ENCODE measurements at places on chromosomes 13 and 19.
A peak's percentile ranks its signal among the peaks of the same experiment; 100 is the strongest.

DNA sequence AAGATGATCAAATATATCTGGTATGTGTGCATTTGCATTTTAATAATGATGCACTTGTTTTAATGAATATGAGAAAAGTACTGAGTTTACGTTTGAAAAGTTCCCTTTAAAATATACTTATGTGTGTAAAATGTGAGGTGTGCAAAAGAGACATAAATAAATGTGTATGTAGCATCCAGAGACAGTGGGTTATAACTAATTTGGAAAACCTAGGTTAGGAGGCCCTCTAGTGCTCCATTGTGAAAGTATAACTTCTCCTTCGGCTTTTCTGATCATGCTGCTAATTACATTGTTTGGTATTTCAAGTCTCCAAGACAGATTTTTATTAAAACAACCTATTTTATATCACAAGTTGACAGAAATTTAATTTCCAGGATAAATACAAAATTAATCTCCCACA lies 30.1 kb downstream of the SCEL start:
- DNase-seq: no peak

DNA sequence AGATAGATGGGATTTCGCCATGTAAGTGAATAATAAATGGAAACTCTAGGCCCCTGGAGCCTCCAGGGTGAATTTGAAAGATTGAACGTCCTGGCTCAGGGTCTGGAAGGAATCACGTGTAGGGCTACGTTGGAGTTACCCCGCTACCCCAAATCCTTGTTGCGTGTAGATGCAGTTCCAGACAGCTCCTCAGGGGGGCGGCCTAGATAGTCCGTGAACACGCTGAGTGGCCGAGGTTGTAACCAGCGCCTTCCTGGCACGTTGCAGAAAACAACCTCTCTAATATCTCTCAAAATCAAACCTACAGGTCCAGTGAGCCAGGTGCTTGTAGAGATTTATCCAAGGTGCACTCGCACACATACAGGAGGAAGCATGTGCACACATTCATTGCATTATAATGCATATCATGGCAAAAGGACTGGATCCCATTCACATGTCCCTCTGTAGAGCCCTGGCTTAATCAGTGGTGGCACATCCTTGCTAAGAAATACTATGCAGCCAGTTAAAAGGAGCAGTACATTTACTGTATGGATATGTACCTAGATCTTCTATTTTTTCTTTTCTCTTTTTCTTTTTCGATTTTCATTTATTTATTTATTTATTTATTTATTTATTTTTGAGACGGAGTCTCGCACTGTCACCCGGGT lies 2.5 kb upstream of the KEAP1 start:
- peak; percentile 76 for DNase-seq

- DNase-seq: no peak
Observed at GRCh38 chr13:76948149-76948548, at the start of gene ACOD1. ACOD1 (plus strand) TSS chr13:76948511; CDS start chr13:76948559, 48 bp downstream.

GRCh38 chr13:73216381-73216831 lies 157.6 kb downstream of the KLF5 start:
- DNase-seq: no peak

- no peak for DNase-seq
Observed at GRCh38 chr19:2627319-2627829, 75.1 kb downstream of the GNG7 start.

DNA sequence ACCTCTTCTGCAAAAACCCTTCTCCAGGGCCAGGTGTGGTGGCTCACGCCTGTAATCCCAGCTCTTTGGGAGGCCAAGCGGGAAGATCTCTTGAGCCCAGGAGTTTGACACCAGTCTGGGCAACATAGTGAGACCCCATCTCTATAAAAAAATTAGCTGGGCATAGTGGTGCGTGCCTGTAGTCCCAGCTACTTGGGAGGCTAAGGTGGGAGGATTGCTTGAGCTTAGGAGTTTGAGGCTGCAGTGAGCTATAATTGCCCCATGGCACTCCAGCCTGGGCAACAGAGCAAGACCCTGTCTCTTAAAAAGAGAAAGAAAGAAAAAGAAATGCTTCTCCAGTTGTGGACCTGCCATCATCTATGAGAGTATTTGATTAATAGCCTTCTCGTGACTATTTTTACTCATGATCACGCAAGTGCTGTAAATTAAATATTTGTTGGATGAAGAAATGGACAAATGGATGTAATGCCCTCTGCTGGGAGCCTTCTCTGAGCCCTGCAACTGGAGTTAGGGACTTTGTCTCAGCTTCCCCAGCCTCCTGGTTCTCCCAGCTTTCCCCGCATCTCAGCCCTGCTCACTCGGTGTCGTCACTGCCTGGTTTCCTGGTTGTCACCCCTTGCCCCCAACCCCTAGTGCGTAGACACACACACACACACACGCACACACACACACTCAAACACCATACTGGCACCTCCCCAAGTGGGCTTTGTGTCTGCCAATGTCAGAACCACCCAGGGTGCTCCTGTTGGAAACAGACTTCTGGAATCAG lies 12.2 kb downstream of the WIZ start:
- no peak for DNase-seq

DNA sequence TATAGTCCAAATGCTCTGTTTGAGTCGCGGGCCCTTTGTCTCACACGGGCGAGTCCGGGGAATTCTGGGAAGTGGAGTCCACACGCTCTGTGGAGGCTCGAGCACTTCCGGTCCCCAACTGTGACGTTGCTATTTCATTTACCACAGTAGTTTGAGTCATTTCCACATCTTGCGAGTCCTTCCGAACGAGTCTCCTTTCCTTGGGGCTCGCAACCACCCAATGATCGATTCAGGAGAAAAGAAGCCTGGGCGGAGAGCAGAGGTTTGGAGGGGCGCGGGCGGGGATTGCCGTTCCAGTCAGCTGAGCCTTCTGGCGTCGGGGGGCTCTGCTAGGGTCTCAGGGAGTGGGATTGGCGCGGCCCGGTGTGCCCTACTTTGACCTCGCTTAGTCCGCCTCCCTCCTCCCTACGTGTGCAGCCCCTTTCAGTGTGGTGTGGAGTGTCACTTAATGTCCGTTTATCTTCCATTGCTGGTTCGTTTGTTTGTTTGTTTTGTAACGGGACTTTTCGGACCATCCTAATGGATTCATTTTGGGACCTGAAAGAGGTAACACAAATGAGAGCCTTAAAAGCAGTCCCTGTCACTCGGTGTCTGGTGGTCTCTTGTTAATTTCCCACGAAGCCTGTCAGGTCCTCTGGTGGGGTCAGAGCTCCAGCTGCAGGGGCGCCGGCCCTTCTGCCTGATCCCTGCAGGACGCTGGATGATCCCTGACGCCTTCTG lies at the start of gene ZNF222:
TSS of gene ZNF222 (plus strand) at position 163 of the 720 bp plus-strand sequence. CDS start at position 221, 58 bp downstream.
- peak; percentile 38 for DNase-seq

GRCh38 chr13:57991041-57991440 lies 359.5 kb downstream of the PCDH17 start:
- DNase-seq: no peak

- DNase-seq: no peak
Observed at GRCh38 chr13:113448885-113449692, 4.2 kb downstream of the ADPRHL1 start.

DNA sequence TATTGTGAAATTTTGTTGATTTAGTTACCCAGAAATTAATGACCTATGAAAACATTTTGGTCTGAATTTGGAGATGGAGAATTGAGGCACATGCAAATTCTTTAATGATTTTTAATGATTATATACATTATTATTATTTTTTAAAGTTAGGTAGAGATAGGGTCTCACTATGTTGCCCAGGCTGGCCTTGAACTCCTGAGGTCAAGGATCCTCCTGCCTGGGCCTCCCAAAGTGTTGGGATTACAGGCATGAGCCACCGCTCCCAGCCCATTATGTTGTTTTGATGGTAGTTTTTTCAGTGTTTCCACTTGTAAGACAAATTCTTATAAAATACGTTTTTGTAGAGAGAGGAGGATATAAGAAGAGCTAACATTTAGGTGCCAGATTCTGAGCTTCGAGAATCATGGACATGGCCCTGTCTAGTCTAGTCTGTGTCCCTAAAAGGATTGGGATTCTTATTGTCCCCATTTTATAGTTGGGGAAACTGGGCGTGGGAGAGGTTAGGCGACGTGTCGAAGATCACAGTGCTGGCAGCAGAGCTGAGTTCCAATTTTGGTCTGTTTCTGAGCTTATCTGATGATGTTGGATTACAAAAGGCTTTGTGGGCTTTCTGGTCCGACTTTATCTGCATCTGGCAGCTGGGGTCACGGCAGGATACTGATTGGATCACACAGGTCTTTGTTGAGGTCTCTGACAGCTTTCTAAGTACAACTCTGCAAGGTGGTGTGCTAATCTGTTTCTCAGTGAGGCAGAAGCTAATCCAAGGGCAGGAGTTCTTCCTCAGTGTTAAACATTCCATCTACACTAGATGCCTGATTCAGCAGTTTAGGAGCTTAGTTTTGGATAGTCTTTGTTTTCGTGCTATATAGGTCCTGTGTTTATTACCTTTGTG lies 7.5 kb upstream of the WDR88 start:
- DNase-seq: no peak

DNA sequence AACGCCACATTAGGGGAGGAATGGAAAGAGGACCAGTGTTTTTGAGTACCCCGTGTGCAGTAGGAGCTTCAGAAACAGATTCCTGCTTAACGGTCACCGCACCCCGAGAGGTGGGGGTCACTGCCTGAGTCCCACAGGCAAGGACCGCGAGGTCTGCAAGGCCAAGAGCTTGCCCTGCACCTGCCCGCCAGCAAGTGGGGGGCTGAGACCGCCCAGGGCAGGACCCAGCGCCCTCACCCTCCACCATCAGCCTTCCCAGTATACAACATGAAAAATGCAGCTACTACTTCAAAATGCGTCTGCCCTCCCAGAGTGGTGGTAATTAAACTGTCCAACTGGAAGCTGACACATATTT lies 44.9 kb downstream of the COL4A1 start:
- DNase-seq: no peak

- DNase-seq: no peak
Observed at GRCh38 chr19:46475986-46476385, 4.6 kb upstream of the PNMA8A start.

Measured in T-helper 1 cell (primary cell).